GF-D8 (cell line): ENCODE measurements at places on chromosomes 4 and X.
A peak's percentile ranks its signal among the peaks of the same experiment; 100 is the strongest.

DNA sequence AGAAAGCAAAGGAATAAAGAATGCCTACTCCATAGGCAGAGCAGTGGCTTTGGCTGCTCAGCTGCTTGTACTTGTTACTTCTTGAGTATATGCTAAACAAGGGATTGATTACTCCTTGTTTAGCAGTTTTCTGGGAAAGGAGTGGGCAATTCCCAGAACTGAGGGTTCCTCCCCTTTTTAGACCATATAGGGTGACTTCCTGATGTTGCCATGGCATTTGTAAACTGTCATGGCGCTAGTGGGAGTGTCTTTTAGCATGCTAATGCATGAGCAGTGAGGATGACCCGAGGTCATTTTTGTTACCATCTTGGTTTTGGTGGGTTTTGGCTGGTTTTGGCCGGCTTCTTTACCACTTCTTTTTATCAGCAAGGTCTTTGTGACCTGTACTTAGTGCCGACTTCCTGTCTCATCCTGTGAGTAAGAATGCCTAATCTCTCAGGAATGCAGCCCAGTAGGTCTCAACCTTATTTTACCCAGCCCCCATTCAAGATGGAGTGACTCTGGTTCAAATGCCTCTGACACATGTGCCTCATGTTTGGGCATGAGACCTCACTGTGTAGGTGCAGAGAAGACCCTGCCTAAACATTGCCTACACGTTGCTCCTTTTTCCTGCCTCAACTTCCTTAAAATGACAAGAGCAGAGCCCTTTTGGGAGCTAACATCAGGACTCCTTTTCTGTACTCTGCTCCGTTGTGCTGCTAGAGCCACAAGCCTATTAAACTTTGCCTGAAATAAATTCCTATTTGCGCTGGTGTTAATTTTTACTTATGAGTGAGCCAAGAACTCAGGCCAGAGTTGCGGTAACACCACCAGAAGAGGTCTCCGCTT lies 21.0 kb upstream of the UBA6 start:
- DNase-seq, result no peak

DNA sequence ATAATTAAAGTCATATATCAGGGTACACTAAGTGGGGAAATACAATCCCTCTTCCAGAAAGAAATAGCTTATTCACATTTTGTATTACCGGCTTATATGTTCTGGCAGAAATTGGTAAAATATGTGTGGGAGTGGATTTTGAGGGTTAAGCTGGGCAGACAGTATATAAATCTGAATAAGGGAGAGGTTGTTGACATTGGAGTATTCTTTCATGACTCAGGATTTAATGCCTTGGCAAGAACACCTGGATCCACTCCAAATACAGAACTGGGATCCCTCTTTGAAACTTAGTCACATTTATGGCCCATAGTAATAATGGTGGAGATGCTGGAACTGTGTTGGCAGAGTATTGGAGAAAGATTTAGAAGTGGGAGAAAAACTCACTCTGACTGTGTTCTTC lies 54.3 kb upstream of the TET2 start:
- DNase-seq, result no peak

DNA sequence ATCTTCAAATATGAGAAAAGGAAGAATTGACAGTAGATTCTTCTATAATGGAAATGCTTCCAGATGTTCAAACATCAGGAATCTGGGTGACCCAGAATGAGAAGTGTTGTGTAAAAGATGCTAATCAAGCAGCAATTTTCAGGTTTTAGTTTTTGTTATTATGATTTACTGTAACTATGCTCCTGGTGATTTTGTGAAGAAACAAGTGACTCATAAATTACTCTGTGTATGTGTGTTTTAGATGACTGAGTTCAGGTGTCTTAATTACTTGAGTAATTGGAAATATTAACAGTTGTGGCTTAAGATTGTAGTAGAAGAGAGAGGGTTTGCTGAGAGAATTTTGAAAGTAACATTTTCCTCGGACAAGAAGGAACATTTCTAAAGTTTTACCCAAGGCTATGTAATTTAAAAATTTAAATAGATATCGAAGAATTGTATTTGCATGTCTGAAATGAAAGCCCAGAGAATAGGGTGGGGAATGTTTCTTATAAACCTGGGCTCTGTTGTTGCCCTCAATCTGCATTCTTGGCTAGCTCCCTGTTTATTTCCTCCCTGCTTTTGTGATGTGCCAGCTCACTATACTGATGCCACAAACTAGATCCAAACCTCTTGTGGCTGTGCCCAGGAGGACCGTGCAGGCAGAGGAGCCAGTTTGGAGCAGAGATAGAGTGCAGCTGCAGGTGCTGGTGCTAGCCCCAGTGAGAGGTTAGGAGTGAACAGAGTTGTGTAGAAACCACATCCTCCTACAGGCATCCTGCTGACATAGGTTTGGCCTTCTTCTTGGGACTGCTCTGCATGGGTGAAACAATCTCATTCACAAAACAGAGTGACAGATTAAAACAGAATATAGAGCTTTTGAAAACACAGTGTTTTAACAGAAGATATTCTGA lies 25.4 kb upstream of the TNIP3 start:
- no peak for DNase-seq

- DNase-seq, result no peak
Measured at GRCh38 chrX:83186632-83187031, 321.5 kb upstream of the POU3F4 start.

DNA sequence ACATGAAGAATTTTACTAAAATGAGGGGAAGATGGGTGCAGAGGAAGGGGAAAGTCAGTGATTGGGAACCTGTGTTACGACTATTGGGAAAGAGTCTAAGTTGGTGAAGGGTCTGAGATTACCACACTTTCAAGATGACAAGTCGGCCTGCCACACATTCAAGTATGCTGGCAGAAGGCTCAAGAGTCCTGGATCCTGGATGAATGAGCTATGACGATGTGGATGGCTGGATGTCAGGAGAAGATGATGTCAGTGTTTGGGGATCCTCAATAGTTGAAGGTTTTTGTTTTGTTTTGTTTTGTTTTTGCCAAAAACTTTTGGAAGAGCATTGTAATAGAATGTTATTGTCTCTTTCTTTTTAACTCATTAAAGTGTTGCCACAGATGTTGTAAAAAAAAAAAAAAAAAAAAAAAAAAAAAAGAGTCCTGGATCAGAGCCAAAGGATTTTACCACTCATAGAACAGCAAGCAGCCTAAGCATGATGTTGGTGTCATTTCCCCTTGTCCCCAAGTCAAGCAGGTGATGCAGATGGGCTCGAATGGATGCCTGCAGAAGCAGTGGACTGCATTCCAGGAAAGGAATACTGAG lies 120.6 kb downstream of the REELD1 start:
- no peak for DNase-seq

- DNase-seq, result no peak
Measured at GRCh38 chr4:76272073-76272472, 20.6 kb downstream of the FAM47E start.

- no peak for DNase-seq
Measured at GRCh38 chrX:47264483-47265173, 31.8 kb downstream of the USP11 start.

- DNase-seq, result no peak
Measured at GRCh38 chr4:130636486-130636885, 1540.5 kb downstream of the C4orf33 start.

GRCh38 chr4:15765910-15766697 lies 12.0 kb upstream of the CD38 start:
- peak; percentile 73 for DNase-seq

GRCh38 chr4:118729287-118730286 lies 44.4 kb downstream of the METTL14 start:
- no peak for DNase-seq

GRCh38 chr4:86855572-86855971 lies 6.4 kb upstream of the SLC10A6 start:
- no peak for DNase-seq

DNA sequence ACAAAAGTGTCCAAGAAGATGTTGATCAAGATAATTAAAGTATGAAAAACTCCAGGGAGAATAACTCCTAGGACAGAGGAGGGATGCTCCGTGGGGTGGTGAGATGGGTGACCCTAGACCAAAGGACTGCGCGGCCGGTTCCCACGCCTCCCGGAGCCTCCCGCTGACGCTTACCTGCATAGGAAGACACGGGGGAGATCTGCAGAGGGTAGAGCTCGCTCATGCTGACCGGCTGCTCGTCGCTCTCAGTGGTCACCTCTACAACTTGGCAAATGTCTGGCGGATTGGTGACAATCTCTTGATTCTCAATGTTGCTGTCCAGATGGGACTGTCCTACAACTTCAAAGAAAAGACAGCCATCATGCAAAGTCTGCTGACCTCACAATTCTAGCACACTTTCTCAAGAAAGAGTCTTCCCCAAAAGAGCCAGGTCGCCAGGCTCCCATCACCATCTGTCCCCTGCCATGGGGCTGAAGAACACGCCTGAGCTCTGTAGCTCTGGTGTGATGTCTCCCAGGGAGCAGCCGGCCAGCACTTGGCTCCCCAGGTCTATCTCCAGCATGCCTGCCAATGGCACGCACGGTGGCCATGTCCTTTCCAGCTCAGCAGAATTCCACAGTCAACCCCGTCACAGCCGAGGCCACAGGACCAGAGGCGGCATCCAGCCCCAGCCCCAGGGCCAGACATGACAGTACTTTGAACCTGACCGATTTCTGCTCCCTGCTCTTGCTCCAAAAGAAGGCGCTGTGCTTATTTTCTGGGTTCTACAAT lies 75.4 kb downstream of the IRF2 start:
- DNase-seq, result no peak

DNA sequence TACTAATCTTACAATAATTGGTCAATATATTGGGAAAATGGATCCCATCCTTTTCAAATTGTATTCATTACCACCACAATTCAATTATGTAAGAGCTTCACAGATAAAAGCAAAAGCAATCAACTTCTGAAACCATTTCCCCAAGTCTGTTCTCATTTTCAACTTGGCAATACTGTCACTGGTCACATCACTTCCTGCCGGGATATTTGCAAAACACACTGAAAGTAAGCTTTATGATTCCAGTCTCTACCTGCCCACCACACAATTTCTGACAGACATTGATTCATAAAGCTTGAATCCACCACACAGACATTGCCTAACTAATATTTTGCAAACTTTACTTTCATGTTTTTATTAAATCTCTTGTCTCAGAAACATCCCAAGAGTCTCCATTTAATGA lies 53.6 kb downstream of the LIN54 start:
- DNase-seq, result no peak

- no peak for DNase-seq
Measured at GRCh38 chr4:180009316-180009715, 2233.9 kb upstream of the TENM3 start.

DNA sequence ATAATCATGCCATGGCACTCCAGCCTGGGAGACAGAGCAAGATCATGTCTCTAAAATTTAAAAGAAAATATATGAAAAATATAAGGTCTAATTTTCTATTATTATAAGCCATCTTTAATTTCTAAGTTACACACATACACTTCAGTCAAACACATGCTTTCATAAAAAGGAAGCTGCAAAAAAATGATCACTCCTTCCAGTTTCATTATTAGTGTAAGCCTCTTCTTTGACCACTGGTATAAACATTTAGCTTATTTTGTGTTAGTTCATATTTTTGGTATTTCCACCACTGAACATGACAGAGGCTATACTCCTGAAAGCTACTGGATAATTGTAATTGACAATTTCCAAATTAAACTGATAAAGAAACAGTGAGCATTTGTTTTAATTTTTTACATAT lies 163.3 kb upstream of the USP38 start:
- no peak for DNase-seq

DNA sequence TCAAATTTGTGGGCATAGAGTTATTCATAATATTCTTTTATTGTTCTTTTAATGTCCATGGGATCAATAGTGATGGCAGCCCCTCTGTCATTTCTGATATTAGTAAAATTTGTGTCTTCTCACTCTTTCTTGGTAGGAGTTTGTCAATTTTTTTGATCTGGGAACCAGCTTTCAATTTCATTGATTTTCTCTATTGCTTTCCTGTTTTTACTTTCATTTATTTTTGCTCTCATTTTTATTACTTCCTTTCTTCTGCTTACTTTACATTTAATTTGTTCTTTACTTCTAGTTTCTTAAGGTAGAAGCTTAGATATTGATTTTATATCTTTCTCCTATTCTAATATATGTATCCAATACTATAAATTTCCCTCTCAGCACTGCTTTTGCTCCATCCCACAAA lies 40.7 kb downstream of the AWAT2 start:
- DNase-seq, result no peak

DNA sequence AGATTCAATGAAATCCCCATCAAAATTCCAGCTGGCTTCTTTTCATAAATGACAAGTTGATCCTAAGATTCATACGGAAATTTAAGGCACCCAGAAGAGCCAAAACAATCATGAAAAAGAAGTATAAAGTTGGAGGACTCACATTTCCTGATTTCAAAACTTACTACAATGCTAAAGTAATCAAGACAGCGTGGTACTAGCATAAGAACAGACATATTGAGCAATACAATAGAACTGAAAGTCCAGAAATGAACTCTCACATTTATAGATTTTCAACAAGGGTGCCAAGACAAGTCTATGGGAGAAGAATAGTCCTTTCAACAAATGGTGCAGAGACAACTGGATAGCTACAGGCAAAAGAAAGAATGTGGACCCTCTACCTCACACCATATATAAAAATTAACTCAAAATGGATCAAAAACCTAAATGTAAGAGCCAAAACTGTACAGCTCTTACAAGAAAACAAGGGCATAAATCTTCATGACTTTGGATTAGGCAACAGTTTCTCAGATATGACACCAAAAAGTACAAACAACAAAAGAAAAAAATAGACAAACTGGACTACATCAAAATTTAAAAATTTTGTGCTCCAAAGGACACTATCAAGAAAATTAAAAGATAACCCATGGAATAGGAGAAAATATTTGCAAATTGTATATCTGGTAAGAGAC lies 28.5 kb downstream of the SASH3 start:
- DNase-seq, result no peak

- DNase-seq, result no peak
Measured at GRCh38 chr4:72893354-72894066, 176.0 kb downstream of the COX18 start.

DNA sequence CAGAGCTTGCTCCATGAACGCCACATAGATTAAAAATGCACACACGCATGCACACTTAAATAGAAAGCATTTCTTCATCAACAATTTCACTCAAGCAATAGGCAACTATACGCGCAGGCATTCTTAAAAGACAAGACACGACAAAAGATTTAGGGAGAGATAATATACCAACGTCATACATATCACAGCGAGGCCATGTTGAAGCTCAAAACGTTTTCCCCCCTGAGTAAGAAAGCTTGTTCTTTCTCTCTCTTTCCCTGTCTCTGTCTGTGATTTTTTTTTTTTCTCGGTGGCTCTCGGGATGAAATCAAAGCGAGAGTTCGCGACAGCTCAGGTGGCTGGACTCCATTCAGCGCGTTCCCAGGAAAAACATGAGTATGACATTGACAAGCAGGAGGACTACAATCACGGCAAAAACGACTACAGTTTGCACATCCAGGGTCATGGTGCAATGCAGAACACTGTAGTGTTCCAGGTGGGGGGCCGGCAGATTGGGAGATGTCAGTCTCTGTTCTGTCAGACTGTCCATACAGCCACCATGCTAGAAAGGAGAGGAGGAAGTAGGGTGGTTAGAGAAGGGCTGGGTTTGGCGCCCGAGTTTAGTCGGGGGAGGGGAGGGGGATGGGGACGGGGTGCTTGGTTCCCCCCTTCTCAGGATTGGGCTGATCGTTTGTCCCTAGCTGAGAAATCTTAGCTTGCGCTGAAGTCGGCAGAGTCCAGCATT lies 30.7 kb downstream of the ARHGEF9 start:
- DNase-seq, result no peak
